ENCODE measurements at places on chromosomes 5 and 9.

DNA sequence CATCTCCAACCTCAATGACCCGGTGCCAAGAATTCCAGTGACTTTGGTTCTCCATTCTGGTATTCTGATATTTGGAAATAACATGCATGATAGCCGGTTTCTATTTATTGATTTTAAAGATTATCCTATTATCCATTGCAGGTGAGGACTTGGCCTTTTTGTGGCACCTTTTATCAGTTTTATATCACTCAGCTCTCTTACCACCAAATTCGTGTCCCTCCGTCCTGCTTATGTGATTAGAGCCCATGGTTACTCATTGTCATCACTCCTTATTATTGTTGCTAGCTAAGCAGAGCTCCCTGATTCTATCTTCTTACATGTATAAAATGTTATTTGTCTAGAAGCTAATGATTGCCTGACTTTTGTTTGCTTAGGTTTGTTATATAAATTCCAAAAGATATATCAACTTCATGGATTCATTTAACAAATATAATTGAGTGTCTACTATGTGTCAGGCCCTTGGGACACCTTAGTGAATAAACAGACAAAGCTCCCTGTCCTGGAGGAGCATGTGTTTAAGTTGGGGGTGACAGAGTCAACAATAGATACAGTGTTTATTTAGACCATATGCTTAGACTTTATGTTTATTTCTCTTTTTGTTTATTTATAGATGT, 138.2 kb downstream of the ADAMTS16 start:
- no peak for DNase-seq

DNA sequence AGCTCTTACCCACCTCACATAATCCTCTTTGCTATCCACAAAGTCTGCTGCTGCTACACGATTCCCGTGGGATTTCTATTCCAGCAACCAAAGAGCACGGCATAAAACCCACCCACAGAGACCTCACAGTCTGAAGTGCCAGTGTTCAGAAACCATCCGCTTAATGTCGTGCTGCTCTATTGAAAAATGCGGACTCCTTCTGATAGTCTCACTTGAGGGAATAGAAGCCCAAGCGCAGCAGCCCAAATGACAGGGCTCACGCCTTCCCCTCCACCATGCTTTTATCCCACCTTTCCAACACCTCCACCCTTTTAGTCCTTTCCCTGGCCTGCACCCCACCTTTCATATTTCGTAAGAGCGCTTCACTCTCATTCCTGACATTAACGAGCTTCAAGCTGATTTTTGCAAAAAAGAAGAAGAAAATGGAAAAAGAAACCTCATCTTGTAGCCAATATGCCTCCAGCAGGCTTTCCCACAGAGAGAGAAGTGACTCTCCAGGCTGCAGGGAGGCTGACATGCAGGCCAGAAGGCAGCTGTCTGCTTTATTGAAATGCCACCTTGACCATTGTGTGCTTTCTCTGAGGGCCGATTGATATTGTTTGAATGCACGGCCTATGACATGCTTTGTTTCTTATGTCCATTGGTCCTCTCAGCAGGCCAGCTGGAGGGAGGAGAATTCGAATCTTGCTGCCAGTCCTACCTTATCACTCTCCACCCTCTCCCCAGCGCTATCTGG, 70.6 kb upstream of the PCSK1 start:
- DNase-seq: no peak

- DNase-seq: no peak
Observed at GRCh38 chr5:9545136-9545991, 511 bp downstream of the SEMA5A start.

- no peak for DNase-seq
Observed at GRCh38 chr9:93194641-93195040, 10.7 kb downstream of the WNK2 start.

GRCh38 chr5:439181-439580, 3.8 kb upstream of the EXOC3 start:
- DNase-seq: no peak

DNA sequence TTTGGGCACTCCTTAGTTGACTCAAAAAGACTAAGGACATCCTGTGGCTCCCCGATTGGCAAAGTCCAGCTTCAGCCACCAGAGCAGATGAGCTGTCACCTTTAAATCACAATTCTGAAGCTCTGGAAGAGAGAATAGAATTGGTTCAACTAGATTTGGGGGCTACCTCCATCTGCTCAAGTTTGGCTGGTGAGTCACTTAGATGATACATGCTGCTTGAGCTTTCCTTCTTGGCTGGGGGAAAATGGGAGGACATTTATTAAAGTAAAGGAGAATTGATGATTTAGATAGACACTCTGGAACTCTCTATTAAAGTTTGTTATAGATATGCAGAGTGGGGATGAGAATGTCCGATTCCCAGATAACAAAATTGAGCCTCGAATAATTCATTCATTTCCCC, 30.0 kb upstream of the GRIA1 start:
- DNase-seq: no peak

GRCh38 chr9:13974891-13975290, 339.1 kb downstream of the NFIB start:
- DNase-seq: no peak

DNA sequence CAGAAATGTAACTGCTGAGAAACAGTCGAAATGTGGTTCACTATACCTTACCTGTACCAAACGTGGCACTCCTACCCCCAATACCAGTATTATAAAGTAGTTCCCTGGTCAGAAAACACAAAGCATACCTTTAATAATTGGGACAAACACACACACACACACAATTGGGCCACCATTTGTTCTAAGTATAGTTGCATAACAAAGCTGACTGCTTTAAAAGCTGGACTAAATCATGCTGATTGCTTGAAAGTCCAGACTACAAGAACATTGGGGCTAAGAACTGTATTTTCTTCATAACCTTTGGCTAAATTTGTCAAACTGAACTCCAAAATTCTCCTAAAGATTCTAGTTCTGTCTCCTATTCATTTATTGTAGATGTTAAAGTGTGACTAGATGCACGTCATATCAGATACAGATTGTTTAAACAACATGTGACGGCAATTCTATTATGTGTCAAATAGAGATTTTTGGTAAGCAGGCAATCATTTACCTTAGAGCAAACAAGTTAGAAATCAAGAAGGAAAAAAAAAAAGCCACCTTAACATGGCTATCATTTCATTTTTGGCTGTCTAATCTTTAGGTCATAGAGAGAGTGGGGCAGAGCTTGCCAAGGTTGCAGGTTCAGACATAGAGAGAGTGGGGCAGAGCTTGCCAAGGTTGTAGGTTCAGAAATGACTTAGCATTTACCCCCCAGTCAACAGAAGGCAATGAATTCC, 265.1 kb downstream of the ARL15 start:
- DNase-seq: no peak

GRCh38 chr5:90561766-90562165, 3.2 kb downstream of the ADGRV1 start:
- no peak for DNase-seq

- DNase-seq: no peak
Observed at GRCh38 chr5:149325894-149326293, 19.4 kb upstream of the GRPEL2 start.

DNA sequence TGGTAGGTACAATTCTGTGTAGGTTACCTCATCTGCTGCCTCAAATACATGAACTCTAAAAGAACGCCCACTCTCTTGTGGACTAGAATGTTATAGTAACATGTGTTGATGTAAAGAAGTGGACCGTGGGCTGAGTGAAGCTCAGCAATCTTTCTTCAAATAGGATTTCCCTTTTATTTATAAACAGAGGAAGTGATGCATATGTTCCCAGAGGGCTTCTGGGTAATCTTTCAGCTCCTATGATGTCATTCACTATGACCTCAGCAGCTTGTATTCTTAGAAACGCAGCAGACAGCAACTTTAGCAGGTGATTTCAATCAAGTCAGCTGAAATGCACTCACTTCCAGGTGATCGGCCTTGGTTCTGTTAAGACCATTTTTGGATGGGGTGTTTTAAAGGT, 14.4 kb downstream of the F2RL2 start:
- no peak for DNase-seq

DNA sequence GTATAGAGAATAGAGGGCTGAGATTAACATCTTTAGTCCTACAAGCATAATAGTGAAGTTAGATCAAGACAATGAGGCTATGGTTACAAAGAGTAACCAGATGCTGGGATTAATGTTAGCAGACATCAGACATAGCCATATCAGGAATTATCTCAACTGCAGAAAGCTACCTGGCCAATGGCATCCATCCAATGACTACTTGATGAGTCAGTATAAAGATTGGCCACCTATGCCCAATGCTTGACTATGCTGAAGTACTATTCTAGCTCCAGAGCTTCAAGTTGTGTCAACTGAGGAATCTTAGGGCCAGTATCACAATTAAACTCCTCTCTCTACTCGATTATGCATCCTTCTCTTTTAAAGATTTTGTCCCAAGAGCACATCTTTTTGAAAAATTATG, 541.4 kb downstream of the PRELID2 start:
- no peak for DNase-seq

- no peak for DNase-seq
Observed at GRCh38 chr9:37575001-37575400, 1.2 kb downstream of the FBXO10 start.

DNA sequence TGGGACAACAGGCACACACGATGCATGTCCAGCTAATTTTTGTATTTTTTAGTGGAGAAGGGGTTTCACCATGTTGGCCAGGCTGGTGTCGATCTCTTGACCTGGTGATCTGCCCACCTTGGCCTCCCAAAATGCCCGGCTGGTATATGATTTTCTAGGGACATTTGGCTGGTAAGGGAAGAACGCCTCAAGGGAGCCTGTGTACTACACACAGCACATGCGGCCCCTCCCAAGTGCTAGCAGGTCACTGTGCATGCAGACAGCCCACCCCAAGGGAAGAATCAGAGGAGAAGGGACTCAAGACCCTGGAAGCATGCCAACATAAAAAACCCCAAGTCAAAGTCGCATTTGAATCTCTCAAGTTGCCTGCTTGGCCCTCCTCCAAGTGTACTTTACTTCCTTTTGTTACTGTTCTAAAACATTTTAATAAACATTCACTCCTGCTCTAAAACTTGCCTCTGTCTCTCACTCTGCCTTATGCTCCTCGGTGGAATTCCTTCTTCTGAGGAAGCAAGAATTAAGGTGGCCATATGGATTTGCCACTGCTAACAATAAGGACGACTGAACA, 24.3 kb upstream of the OTULINL start:
- DNase-seq: no peak

- no peak for DNase-seq
Observed at GRCh38 chr9:129321286-129322021, 143.4 kb upstream of the IER5L start.

DNA sequence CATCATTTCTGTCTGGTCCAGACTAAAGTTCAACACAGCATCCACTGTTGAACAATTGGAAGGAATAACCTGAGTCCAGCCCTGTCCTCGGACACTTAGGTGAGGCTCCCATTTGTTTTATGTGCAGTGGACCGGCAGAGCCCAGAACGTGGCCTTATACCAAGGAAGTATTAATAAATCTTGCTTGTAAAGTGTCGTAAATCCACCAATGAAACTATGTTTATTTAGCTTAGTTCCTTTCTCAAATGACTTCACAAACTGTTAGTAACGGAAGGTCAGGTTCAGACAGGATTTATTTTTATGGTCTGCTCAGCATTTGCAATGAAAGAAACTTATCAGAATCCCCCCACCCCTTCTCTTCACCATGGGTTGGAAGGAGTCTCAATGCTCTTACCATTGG, 149.5 kb downstream of the PCSK1 start:
- no peak for DNase-seq

DNA sequence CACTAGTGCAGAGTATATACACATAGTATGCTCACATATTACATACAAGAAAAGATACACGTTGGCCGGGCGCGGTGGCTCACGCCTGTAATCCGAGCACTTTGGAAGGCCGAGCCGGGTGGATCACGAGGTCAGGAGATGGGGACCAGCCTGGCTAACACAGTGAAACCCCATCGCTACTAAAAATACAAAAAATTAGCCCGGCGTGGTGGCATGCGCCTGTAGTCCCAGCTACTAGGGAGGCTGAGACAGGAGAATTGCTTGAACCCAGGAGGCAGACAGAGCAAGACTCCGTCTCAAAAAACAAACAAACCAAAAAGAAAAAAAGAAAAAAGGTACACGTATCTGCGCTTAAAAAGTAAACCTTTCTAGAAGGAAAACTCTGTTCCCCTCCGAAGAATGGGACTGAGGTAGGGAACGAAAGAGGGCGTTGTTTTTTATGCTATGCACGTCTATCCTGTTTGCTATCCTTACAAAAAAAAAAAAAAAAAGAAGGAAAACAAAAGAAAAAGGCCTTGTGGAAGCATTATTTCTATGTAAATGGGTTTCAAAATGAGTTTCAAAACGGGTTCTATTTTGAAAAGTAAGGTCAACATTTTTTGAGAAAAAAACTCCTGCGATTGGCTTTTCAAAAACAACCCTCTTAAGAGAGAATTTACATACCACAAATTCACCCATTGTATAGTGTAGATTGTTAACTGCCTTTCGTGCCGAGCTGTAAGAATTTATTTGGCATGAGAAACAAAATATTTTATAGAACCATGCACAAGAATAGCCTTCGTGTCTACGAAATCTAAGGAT, 1.2 kb downstream of the AK3 start:
- DNase-seq: no peak

- DNase-seq: no peak
Observed at GRCh38 chr5:98556712-98557111, 216.8 kb upstream of the RGMB start.

DNA sequence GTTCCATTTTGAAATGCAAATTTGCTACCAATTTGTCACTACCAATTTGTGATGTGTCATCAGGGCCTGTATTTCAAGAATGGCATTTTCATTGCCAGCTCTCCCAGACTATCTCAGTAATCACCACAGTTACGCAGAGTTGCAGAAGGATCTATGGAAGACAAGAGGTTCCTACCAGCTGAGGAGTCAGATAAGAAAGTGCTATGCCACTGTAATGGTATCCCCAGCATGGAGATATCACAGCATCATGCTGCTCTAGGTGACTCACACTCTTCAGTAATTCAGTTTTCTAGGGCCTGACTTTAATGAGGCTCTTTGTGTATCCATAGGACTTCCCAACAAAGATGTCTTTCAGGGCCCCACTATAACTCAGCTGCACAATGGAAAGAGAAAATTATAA, 490.3 kb downstream of the ARHGEF28 start:
- DNase-seq: no peak

DNA sequence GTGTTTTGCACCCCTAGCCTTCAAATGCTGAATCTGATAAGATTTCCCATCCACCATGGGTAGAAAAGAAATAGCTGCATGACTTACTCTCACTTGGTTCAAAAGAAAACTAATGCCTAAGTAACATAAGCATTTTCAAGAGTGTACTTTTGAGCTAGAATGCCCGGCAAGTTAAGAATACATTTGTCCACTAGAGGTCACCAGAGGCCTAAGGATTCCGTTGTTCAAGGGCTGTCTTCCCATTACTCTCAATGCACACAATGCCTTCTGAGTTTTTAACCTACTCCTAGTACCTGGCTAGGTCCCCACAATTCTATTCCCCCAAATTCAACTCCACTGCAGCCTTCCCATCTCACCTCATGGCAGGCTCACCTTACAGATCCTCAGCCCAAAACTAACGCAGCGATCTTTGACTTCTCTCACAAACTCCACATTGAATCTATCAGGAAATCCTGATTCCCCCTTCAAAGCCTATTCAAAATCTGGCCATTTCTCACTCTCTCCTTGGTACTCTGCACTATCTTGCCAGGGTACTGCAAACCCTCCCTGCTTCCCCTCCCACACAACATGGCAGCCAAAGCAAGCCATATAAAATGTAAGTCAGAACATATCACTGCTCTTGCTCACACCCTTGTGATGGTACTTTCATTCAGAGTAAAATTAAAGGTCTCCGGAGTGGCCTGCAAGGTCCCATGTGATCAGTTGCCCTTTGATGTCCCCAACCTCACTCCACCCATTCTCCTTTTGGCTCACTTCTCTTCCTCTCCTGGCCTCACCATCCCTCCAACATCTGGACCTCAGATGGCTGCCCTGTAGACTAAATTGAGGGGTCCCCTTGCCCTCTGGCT, 13.4 kb downstream of the OXCT1 start:
- peak; percentile 40 for DNase-seq

GRCh38 chr9:21174671-21175070, 8.2 kb upstream of the IFNA21 start:
- no peak for DNase-seq

All from HS-27A (cell line).